Activated CD8-positive, alpha-beta T cell treated with anti-CD3 and anti-CD28 coated beads, Interleukin-2, amount 10 ng/mL, durations not matched to agents 7 days and 5 days (primary cell): ENCODE measurements at places on chromosomes 3 and 15. TPM values are rescaled to one million over a fixed set of nuclear protein-coding genes. Genes with fewer than 3 reads are reported as not detected.

GRCh38 chr3:53590606-53591005 lies 96.2 kb downstream of the CACNA1D start:
- no peak for DNase-seq
- no peak overlapping the region for H3K4me3 ChIP-seq
- H3K36me3 ChIP-seq = no peaks in the 10 kb centered on the region
- peaks cover 3% of the 10 kb centered on the region for H3K27me3 ChIP-seq
- H3K4me1 ChIP-seq = no peaks in the 10 kb centered on the region

DNA sequence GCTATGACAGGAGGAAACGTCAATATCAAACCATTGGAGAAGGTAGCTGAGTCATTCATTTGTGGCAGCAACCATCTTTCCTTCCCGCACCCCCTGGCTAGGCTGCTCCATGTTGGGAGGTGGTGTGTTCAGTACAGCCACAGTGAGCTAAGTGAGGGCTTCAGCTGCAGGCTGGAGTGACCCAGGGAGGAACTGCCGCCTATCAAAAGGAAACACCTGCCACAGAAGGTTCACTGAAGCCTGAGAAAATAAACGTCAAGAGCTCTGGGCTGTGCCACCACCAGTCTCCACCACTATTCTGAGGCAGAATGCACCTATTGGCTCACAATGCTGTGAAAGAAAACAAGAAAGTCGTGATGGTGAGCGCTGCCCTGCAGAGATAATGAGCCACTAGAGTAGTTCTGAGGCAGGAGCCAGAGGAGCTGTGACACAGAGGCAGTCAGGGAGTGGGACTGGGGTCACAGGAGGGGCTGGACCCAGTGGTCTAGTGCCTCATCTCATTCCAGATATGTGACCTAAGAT lies 34.8 kb upstream of the CD47 start:
- peak overlapping the region; percentile 89 for H3K27ac ChIP-seq
- DNase-seq = peak; percentile 74
- peak overlapping the region; percentile 79 for H3K4me3 ChIP-seq

IDH2 gene
- total RNA-seq = 291 TPM

GRCh38 chr3:52693071-52693470 lies 7.2 kb downstream of the GNL3 start:
- no peak overlapping the region for H3K4me3 ChIP-seq
- peaks cover 81% of the 10 kb centered on the region for H3K36me3 ChIP-seq
- DNase-seq = no peak
- peak overlapping the region; percentile 53 for H3K27ac ChIP-seq

GRCh38 chr3:120129051-120129450 lies 34.8 kb upstream of the GSK3B start:
- H3K27ac ChIP-seq = no peak overlapping the region
- H3K27me3 ChIP-seq = no peaks in the 10 kb centered on the region
- no peaks in the 10 kb centered on the region for H3K4me1 ChIP-seq
- H3K36me3 ChIP-seq = no peaks in the 10 kb centered on the region
- H3K4me3 ChIP-seq = no peak overlapping the region
- no peak for DNase-seq

- no peak overlapping the region for H3K27ac ChIP-seq
- no peak overlapping the region for H3K4me3 ChIP-seq
- no peaks in the 10 kb centered on the region for H3K36me3 ChIP-seq
- H3K4me1 ChIP-seq = no peaks in the 10 kb centered on the region
- no peak for DNase-seq
Measured at GRCh38 chr3:140204271-140204984, 269.4 kb downstream of the CLSTN2 start.

DNA sequence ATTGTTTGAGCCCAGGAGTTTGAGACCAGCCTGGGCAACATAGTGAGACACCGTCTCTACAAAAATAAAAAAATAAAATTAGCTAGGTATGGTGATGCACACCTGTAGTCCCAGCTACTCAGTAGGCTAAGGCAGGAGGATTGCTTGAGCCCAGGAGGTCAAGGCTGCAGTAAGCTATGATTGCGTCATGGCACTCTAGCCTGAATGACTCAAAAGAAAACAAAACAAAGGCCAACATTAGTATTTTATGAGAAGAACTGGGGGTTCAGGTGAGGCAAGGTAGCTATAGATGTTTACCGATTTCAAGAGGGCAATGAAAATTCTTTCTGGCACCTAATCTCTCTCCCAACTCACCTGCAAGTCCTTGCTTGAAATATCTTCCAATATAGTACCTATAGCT lies 77.2 kb downstream of the GREM1 start:
- peaks cover 14% of the 10 kb centered on the region for H3K27me3 ChIP-seq
- no peaks in the 10 kb centered on the region for H3K36me3 ChIP-seq
- no peaks in the 10 kb centered on the region for H3K4me1 ChIP-seq
- DNase-seq = no peak
- H3K4me3 ChIP-seq = no peak overlapping the region

- no peak overlapping the region for H3K4me3 ChIP-seq
- H3K36me3 ChIP-seq = no peaks in the 10 kb centered on the region
- no peaks in the 10 kb centered on the region for H3K27me3 ChIP-seq
- H3K27ac ChIP-seq = no peak overlapping the region
- DNase-seq = no peak
- no peaks in the 10 kb centered on the region for H3K4me1 ChIP-seq
Measured at GRCh38 chr3:29576181-29576580, 295.3 kb downstream of the RBMS3 start.

C15orf62 gene
- total RNA-seq = 1.1 TPM

GRCh38 chr3:146701246-146701645 lies 96.1 kb upstream of the PLSCR5 start:
- no peaks in the 10 kb centered on the region for H3K27me3 ChIP-seq
- no peak overlapping the region for H3K27ac ChIP-seq
- H3K36me3 ChIP-seq = no peaks in the 10 kb centered on the region
- H3K4me1 ChIP-seq = no peaks in the 10 kb centered on the region

PPP1R14D gene
- total RNA-seq = not detected

NPAP1 gene
- total RNA-seq = not detected

DNA sequence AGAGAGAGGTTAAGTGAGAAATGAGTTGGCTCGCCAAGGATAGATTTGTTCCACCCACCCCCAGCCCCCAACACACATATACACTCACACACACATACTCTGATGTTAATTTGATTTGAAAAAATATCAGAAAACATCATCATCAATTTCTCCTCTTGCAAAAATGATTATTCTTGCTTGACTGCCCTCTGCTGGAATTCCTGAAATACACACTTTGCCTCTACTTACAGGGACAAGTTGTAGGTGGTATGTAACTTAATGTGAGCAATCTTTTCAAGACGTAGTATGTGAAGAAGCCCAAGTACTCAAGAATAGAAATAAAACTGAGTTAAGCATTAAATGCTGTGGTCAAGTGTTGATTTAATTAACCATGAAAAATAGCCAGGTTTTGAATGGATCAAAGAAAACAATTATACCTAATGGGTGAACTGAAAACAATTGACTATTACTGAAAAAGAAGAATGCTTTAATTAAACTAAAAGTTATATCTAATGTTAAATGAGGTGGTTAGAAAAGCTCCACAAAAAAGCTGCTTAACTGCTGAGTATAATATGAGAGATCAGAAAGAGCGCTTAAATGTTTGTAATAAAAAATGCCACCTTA lies 46.6 kb upstream of the MDFIC2 start:
- H3K27me3 ChIP-seq = no peaks in the 10 kb centered on the region
- H3K4me1 ChIP-seq = no peaks in the 10 kb centered on the region
- H3K4me3 ChIP-seq = no peak overlapping the region
- H3K36me3 ChIP-seq = no peaks in the 10 kb centered on the region

TFRC gene
- 298 TPM for total RNA-seq

PLAAT1 gene
- total RNA-seq = not detected

MYL3 gene
- total RNA-seq = not detected

DNA sequence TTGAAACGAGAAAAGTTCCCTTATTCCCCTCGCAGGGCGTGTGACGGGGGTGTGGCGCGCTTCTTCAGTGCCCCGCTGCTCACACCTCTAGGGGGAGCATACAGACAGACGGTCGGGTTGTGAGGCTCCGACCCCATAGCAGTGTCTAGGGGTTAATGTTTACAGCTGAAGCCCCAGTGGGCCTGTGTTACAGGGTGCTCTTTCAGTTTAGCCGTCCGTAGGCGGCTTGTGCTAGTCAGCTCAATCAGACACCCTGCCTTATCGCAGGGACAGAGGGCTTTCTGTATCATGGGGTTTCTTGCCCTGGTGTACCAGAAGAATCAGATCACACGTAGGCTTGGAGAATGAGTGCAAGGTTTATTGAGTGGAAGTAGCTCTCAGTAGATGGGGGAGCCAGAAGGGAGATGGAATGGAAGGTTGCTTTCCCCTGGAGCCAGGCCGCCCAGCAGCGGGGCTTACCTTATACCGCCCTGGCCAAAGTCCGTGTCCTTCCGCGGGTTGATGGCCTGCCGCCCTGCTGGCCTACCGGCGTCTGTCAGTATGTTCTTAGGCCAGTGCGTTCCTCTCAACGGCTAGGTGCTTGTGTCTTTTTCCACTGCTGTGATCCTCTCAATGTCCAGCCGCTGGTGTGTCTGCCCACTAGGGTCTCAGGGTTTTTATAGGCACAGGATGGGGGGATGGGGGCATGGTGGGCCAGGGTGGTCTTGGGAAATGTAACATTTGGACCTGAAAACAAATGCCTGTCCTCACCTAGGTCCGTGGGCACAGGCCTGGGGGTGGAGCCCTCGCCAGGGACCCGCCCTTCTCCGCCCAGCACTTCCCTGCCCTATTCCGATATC lies 32.2 kb upstream of the ACP3 start:
- no peak for DNase-seq
- peaks cover 4% of the 10 kb centered on the region for H3K27me3 ChIP-seq
- no peaks in the 10 kb centered on the region for H3K4me1 ChIP-seq
- H3K36me3 ChIP-seq = no peaks in the 10 kb centered on the region

GRCh38 chr15:101463270-101463669 lies 26.2 kb downstream of the PCSK6 start:
- peaks cover 19% of the 10 kb centered on the region for H3K4me1 ChIP-seq
- H3K27me3 ChIP-seq = peaks cover 5% of the 10 kb centered on the region
- no peak overlapping the region for H3K4me3 ChIP-seq
- H3K27ac ChIP-seq = no peak overlapping the region
- no peaks in the 10 kb centered on the region for H3K36me3 ChIP-seq

- DNase-seq = no peak
- no peak overlapping the region for H3K4me3 ChIP-seq
- H3K27ac ChIP-seq = no peak overlapping the region
- no peaks in the 10 kb centered on the region for H3K27me3 ChIP-seq
- no peaks in the 10 kb centered on the region for H3K36me3 ChIP-seq
Measured at GRCh38 chr15:37298271-37298670, 197.9 kb upstream of the MEIS2 start.

DNA sequence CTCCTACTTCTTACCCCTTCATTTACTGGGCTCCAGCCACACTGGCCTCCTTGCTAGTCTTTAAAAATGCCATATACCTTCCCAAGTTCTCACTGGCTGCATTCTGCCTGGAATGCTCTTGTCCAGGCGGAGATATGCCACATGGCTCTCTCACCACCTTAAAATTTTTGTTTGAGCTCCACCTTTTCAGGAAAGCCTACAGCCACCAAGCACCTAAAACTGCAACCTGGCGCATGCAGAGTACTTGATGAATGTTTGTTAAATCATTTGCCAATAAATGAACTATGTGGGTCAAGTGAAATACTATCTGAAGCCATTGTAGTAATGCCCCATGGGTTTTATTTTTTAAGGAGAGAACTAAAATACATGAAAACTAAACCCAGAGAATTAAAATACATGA lies 54.3 kb downstream of the GLB1 start:
- H3K4me3 ChIP-seq = no peak overlapping the region
- no peak for DNase-seq
- no peaks in the 10 kb centered on the region for H3K27me3 ChIP-seq

FYCO1 gene
- total RNA-seq = 16.6 TPM

DNA sequence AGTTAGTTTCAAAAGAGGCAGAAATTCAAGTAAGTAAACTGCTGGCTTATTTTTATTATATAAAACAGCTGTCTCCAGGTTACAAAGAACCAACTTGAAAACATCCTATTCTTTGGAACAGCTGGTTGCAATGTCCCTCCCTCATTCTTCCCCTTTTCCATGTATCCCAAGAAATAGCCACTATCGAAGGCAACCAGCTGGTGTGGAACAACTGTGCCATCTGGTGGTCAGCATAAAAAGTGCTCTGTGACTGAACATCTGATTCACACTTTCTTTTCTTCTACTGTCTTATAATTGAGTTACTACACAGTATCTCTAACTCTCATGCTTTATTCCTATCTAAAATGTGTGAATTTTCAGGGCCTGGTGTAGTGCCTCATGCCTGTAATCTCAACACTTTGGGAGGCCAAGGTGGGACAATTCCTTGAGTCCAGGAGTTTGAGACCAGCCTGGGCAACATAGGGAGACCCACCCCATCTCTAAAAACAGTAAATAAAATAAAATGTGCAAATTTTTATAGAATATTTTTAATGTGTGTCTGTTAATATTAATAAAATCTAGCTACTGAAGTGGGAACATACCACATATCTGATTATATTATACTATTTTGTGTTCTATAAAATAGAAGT lies 9.6 kb downstream of the OSBPL11 start:
- no peak overlapping the region for H3K27ac ChIP-seq
- H3K36me3 ChIP-seq = peaks cover 9% of the 10 kb centered on the region
- DNase-seq = peak; percentile 65
- H3K4me3 ChIP-seq = no peak overlapping the region
- H3K4me1 ChIP-seq = peaks cover 8% of the 10 kb centered on the region

DNA sequence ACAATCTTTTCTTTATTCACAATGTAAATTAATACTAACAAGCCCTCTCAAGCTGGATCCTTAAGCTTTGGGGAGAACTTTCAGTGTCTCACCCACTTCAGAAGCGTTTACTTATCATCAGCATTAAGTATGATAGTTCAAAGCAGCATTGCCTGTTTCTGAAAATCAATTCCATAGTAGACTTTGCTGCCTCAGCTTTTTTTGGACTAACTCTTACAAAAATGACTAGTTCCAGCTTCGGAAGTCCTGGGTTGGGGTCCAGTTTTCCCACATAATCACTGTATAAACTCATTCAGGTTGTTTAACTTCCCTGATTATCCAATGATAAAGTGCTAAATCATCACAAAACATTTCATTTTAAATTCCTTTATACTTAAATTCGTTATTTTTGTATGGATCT lies 114.4 kb downstream of the NR2F2 start:
- no peaks in the 10 kb centered on the region for H3K36me3 ChIP-seq
- no peaks in the 10 kb centered on the region for H3K27me3 ChIP-seq
- H3K27ac ChIP-seq = no peak overlapping the region
- DNase-seq = no peak

- H3K36me3 ChIP-seq = no peaks in the 10 kb centered on the region
- DNase-seq = no peak
- H3K27me3 ChIP-seq = peaks cover 6% of the 10 kb centered on the region
- H3K4me3 ChIP-seq = no peak overlapping the region
Measured at GRCh38 chr15:77538793-77539497, 93.8 kb downstream of the LINGO1 start.
